ENCODE measurements at places on chromosomes 11 and 22.
A peak's percentile ranks its signal among the peaks of the same experiment; 100 is the strongest.

GRCh38 chr22:43876866-43877509, 14.7 kb upstream of the SULT4A1 start:
- no peak for DNase-seq

DNA sequence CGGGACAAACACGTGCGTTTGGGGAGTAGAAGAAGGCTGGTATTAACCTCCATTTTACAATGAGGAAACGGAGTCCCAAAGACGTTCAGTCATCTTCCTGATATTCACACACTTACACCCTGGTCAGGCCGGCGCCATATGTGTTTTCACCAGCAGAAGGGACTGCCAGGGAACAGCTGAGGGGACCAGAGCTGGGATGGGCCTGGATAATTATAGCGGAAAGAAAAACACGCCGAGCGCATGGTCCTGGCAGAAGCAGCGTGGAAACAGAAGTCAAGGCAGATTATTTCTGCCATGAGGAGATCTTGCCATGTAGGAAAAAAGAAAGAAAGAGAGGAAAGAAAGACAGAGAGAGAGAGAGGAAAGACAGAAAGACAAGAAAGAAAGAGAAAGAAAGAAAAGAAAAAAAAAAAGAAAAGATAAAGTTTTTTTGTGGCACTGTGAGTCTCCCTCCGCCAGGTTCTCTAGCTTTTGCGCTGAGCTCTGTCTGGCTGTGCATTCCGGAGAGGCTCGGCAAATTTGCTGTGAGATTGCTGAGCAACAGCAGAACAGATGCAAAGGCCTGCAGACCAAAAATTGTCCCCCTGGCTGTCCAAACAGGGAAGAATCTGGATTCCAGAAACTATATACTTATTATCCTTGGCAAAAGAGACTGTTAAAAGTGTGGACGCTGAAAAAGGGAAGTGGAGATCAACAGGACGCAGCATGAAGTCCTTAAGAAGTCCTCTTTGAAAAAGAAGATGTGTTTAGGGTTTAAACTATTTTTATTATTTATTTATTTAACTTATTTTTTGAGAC, 1.3 kb upstream of the UCP2 start:
- peak; percentile 49 for DNase-seq

DNA sequence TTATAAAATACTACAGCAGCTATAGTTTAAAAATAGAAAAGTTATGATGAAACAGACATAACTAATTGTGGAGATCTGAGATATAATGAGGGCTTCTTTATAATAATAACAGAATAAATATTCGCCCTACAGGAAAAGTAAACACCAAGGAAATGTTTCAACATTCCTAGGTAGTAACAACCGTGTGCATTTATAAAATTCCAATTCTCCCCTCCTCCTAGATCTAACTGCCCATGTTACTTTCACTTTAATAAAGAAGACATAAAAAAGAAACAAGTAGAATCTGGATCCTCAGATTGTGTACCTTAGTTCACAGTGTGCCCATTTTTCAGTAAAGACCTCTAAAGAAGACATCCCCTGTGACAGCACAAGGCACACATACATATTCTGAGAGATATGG, 57.8 kb upstream of the MN1 start:
- DNase-seq: no peak

- no peak for DNase-seq
These were observed 902.9 kb downstream of the DLG2 start for GRCh38 chr11:84724256-84724655.

GRCh38 chr11:32304521-32304920, 130.8 kb downstream of the WT1 start:
- no peak for DNase-seq

GRCh38 chr11:36854875-36855274, 256.8 kb upstream of the RAG2 start:
- no peak for DNase-seq

- peak; percentile 86 for DNase-seq
These were observed 4.1 kb downstream of the ST3GAL4 start for GRCh38 chr11:126359431-126360048.

DNA sequence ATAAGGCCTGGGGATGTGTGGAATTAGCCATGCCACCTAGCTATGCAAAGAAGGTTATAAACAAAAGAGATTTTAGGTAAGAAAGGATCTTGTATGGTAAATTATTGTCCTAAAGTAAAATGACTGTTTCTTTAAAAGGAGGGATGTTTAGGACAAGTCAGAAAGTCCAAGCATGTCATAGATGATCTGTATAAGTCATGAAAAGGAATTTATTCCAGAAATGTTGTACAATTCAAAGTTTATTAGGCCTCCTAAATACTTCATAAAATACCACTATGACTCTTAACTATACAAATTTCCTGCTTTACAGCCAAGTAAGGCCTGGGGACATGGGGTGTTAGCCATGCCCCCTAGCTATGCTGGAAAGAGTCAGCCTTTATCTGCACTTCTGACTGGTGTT, 22.7 kb downstream of the OR5A2 start:
- DNase-seq: no peak

- DNase-seq: no peak
These were observed 306.7 kb downstream of the SOX6 start for GRCh38 chr11:16049611-16050010.

DNA sequence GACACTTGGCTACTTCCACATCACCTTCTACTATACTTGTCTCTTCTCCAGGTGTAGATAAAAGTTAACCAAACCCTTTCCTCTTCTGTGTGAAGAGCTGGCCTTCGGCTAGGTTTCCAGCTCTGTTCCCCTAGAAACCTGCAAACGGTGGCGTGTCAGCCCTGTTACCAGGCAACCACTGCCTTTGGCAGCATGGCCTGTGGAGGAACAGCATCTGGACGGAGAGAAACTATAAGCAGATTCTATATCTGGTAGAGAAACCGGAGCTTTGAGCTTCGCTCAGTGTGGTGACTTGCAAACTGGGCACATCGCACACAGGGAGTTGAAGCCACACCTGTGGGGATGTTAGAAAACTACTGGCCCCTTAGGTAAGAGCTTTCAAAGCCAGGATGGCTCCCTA, 35.9 kb downstream of the ARAP1 start:
- DNase-seq: peak; percentile 77

- no peak for DNase-seq
These were observed 63.6 kb downstream of the NFAM1 start for GRCh38 chr22:42368379-42369249.

DNA sequence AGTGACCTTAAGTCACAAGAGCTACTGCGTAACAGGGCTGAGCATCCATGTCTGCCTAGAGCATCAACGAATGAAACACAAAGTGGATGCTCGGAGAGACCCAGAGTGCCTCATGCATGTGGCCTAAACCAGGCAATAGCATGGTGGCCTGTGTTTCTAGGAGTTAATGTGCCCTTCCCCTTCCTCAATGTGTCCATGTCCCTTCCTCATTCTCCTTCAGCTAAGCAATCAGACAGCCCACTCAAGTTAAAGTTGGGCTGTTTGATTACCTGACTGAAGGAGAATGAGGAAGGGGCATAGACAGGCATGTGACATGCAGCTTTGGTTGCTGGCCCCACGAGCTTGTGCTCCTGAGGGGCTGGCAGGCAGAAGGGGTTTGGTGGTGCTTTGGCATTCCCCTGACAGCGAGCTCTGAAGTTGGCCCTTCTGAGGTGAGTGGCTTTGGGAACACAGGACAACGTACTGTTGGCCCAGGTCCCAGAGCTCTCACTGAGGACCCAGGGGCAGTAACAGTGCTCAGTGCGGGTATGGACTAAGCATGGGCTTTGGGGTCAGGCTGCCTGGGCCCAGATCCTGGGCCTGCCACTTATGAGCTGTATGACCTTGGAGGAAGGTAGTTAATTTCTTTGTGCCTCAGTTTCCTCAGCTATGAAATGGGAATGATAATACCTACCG, 46.7 kb downstream of the IRAG1 start:
- no peak for DNase-seq

DNA sequence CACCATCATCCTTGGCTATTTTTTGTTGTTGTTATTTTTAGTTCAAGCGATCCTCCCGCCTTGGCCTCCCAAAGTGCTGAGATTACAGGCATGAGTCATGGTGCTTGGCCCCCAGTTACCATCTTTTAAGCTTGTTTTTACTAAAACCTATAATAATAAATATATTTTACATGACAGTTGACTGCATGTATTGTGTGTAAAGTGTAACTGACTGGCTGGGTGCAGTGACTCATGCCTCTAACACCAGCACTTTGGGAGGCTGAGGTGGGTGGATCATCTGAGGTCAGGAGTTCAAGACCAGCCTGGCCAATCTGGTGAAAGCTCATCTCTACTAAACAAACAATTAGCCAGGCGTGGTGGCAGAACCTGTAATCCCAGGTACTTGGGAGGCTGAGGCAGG, 386.2 kb downstream of the TENM4 start:
- no peak for DNase-seq

GRCh38 chr11:117678658-117679406, 118.2 kb downstream of the DSCAML1 start:
- DNase-seq: peak; percentile 45

- peak; percentile 91 for DNase-seq
These were observed 1.5 kb downstream of the LGALS1 start for GRCh38 chr22:37676736-37677492.

DNA sequence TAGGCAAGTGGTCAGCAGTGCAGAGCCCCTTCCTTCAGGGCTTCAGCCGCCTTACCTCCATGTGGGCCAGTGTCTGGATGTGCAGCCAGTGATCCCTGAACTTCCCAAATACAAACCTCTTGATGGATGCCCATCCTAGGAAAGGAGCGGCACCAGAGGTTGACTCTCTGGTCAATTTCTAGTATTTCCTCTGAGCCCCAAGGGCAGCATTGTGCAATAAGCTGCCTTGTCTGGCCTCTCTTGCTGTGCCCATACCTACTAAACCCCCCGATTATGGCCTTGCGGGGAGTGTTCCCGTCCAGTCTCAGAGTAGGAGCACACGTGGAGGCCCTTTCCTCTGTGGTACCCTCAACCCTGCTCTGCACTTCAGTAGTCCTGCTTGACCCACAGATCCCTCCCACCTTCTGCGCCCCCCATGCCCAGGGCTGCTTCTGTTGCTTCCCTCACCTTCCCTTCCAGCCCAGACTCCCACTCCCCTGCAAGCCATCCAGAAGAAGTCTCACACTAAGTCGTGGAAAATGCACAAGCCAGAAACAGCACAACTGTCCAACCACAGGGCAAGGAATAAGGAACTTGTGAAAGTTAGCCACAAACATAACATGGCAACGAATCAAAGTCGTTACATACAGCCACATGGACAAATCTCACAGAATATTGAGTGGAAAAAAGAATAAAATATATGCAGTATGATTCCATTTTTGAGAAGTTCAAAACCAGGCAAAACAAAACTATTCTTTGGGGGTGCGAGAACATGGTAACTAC, 39.6 kb upstream of the HORMAD2 start:
- no peak for DNase-seq

- DNase-seq: no peak
These were observed 425 bp upstream of the KDELR3 start for GRCh38 chr22:38467438-38467903.

DNA sequence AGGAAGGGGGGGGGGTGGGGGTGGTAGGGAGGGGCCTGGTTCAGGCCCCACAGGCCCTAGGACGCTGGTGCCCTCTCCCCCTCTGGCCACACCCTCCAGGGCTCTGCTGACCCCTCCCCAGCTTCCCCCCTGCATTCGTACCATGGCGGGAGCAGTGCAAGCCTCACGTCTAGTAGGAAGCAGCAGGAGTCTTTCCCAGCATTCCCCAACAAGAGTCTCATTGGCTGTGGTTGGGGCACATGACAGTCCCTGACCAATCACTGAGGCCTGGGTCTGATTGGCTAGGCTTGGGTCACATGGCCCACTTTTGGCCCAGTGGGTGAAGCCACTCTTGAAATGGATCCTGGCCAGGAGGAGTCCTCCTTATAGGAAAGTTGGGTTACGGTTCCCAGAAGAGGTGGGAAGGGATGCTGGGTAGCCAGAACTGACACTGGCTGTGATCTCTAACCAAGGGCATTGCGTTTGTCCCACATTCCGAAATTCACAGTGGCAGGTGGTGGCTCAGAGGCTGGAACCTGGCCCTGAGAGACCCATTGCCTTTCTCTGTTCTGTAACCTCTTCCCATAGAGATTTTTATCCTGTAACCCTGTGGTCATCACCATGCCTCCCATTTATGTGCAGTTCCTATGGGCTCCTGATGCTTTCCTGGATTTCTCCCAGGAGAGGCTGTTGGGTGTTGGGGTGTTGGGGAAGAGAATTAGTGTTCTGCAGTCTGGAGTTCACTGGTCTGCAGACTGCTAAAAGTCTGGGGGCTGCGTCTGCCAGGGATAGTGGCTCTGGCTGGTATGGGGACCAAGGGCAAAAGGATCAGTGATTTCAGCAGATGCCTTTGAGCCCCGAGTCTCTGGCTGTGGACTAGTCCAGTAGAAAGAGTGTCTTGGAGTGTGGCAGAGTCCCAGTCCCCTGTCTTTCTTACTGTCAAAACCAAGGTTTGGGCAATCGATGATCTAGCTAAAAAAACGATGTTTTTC, 58.9 kb upstream of the MYEOV start:
- DNase-seq: no peak

DNA sequence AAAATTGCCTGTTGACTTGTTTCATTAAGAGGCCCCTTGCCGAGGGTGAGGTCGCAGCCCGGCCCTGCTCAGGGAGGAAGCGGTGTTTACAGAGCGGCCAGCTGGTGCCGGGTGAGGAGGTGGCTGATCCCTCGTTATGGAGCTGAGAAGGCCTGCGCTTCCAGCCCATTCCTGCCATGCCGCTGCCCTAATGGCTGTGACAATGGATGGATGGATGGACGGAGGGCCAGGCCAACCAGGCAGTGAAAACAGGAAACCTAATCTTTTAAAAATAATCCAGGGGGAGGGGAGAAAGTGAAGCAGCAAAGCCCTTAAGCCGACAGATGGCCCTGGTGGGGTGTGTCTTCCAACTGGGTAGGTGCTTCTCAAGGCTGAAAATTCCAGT, 38.5 kb downstream of the BCR start:
- peak; percentile 60 for DNase-seq

GRCh38 chr11:92625894-92626293, 343.6 kb upstream of the MTNR1B start:
- no peak for DNase-seq

DNA sequence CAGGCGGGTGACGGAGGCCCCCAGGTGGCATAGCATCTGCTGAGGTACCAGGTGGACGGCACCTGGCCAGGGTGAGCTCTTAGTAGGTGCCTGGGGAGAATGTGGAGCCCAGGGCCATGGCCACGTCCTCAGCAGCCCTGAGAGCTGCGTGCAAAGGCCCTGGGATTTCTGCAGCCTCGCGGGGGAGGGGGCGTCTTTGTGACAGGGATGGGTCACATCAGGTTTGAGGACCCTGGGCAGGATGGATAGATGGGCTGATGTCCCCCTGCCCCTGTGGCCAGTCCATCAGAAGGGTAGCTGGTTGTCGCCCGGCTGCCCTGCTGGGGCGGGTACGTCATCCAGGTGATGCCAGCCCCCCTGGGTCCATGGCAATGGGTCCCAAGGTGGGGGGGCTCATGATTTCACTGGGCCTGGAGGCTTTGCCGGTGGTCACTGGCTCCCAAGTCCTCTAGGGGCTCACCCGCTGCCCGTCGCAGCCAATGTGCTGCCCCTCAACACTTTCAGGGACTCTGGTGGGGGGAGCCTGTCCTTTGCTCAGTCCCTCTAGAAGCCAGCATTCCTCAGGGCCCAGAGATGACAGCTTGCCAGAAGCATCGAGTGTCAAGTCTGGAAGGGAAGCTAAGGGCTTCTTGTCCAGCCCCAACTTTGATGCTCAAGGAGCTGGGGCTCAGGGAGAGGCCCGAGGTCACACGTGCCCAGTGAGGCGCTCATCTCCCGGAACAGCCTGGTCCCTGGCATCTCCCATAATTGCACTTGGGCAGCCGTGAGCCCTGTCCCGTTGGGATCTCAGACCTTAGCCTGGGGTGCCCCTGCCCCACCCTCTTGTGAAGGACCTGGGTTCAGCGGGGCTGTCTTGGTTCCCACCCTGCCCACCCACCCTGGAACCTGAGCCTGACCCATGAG, 777 bp downstream of the TBX10 start:
- no peak for DNase-seq

- peak; percentile 51 for DNase-seq
These were observed 21.4 kb upstream of the CDON start for GRCh38 chr11:126083829-126084607.

All from SK-N-SH (cell line).